Stimulated activated CD4-positive, alpha-beta T cell treated with anti-CD3 and anti-CD28 coated beads, TNF-alpha, amount 100 ng/mL, for 1 hour (primary cell): ENCODE measurements at places on chromosomes 2 and 18.

DNA sequence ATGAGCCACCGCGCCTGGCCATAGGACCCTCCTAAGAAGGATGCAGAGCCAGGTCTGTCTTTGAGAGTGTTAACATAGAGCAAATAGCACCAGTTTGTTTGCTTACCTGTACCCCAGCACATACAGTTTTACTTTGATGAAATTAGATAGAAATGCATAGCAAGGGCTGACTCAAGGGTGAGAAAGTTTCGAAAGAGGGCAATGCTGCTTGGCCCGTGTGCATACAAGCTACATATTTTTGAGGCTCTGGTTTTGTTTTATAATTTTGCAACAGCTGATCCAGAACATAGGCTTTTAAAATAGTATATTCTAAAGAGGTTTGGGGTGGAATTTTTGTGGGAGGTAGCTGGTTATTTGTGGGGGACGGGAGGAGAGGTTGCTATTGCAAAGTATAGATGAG lies 151.7 kb downstream of the MCFD2 start:
- DNase-seq, result no peak

DNA sequence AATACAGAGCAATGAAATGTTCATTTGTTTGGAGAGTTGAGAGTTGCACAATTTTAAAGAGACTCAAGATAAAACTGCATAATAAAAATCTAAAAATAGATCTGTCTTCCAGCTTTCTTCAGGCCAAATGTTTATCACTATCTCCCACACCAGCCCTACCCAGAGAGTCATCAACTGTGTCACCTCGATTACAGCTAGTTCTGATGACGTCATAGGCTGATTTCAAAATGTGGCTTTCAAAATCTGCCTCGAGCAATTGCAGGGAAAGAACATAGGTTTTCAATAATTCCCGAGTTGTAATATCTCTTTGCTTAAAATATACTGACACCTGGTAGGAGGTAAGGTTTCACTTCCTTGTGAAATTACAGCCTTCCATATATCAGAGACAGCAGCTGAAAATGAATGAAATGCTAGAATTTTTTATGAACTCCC lies 677.6 kb upstream of the ID2 start:
- no peak for DNase-seq

DNA sequence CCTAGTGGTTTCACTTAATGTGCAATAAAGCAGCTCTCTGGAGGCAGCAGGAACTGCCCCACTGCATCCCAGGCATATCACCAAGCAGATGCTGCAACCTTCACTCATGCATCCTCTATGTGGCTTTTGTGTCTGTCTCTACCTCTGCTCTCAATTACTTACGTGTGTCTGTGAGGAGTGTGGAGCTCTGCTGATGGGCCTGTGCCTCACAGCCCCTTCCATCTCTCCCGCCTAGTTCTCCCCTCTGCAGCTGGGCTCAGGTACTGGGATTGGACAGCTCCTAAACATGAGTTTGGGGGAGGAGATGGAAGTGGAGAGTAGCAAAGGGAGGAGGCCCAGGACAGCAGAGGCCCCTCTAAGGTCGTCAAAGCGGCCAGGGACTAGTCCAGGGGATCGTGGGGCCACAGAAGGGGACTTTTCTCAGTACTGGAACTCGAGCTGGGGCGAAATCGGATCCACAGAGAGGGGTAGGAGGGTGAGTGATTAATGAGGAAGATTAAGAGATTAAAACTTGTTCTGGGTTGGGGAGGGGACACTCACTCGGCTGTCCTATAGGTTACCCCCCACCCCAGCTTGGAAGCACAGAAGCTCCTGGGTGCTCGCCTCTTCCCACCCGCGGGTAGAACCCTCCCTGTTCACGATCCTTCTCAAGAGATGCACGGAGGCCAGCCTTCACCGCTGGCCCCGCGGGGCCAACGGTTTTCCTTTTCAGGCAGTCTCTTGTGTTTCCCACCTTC lies 2.1 kb upstream of the LBX2 start:
- DNase-seq, result no peak

- no peak for DNase-seq
Measured at GRCh38 chr18:61731178-61731577, 161.6 kb downstream of the RNF152 start.

- DNase-seq, result no peak
Measured at GRCh38 chr2:237919593-237919992, 47.2 kb upstream of the UBE2F start.

DNA sequence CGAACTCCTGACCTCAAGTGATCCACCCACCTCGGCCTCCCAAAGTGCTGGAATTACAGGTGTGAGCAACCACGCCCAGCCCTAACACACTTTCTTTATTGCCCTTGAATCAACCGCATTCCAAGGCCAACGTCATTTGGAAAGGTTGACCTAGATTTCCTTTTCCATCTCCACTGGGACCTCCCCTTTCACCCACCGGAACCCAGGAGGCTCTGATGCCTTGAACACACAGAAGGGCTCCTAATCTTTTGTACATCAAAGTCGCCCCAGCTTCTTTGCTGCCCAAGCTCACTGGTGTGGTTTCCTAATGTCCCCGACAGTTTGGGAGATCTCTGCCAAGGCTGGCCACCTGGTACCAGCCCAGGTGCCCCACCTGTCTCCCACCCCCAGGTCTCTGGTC lies 46.2 kb upstream of the CAB39 start:
- no peak for DNase-seq

DNA sequence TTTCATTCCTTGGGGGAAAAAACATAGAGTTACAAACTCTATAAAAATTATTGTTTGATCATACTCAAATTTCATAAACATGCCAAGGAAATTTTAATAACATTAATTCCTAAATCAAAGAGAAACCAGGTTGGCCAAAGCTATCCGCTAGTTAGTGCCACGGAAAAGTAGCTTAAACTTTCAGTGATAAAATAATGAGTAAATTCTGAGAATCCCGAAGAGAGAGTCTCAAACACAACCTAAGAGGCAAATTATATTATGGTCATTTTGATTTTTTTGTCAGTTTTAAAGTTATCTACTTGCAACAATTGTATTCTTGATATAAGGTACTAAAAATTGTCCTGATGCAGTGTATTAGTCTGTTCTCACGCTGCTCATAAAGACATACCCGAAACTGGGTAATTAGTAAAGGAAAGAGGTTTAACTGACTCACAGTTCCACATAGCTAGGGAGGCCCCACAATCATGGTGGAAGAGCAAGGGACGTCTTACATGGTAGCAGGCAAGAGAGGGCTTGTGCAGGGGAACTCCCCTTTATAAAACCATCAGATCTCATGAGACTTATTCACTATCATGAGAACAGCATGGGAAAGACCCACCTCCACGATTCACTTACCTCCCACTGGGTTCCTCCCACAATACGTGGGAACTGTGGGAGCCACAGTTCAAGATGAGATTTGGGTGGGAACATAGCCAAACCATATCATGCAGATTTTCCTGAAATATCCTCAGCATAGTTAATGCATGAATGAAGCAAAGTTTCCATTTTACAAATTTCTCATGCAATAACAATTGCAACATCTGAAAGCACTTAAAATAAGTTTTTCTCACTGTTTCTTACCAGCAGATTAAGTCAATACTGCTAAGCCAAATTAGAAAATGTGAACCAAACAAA lies 205.9 kb upstream of the STK17B start:
- DNase-seq, result no peak

DNA sequence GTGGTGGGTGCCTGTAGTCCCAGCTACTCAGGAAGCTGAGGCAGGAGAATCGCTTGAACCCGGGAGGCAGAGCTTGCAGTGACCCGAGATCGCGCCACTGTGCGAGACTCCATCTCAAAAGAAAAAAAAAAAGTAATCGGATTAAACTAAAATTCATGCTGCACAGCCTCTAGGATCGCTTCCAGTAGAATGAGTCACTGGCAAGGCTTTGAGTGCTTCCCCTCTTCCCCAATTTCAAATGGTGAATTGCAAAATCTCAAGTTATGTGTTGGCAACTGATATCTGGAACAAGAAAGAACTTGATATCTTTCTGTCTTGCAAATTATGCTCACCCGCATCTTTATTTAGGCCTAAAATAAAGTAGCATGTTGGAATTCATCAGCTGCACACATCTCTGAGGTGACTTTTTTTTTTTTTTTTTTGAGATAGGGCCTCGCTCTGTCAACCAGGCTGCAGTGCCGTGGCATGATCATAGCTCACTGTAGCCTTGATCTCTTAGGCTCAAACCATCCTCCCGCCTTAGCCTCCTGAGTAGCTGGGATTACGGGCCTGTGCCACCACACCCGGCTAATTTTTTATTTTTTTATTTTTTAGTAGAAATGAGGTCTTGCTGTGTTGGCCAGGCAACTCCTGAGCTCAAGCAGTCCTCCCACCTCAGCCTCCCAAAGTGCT lies 12.7 kb downstream of the TTC39C start:
- no peak for DNase-seq

- no peak for DNase-seq
Measured at GRCh38 chr2:109209941-109210340, 80.9 kb downstream of the SH3RF3 start.

DNA sequence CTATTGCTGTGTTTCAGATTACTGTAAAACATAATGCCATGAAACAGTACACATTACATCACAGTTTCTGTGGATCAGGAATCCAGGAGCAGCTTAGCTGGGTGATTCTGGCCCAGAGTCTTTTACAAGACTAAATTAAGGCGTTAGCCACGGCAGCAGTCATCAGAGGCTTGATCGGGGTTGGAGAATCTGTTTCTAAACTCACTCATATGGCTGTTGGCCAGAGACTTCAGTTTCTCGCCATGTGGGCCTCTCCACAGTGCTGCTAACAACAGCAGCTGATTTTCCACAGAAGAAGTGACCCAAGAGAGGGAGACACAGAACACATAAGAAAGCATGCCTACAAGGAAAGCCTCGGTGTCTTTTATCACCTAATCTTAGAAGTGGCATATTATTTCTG lies 89.2 kb upstream of the MYO3B start:
- DNase-seq, result no peak

DNA sequence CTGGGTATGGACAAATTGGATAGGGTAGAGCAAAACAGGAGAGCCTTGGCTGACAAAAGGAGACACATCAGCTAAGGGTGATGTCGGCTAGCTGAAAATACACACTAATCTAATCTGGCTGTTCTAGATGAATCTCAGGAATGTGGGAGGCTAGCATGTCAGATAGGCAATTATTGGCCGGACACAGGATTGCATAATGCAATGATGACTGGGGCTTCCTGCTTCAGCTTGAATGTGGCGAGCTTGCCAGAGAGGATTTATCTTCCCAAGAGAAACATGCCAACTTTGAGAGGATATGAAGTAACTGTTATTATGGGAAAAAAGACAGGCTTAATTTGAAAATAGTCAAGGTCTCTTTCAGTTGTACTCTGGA lies 102.4 kb downstream of the TRIB2 start:
- no peak for DNase-seq

DNA sequence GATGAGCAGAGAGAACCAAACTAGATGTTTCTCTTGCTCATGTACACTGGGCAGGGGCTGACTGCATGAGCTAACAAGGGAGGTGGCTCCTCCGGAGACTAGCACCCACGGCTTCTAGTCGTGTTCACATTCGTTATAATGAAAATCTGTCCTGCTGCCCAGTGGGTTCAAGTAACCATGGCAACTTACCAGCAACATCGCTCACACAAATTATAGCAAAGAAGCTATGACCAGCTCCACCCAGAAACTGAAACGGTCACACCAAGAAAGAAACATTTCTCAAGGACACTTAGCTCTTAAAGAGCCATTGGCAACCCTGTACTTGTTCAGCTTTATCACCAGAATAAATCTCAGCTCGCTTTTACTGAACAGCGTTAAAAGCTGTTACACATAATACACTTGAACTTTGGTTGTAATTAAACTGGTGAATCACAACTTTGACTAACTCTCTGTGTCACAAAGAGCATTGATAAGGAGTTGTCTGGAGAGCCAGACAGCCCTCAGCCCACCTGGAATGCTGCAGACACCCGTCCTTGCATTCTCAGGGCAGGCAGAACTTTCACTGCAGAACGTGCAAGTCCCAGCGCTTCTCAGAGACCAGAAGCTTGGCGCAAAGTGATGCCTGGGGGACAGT lies 141.2 kb downstream of the PID1 start:
- DNase-seq, result no peak

GRCh38 chr2:66387016-66387753 lies 47.7 kb upstream of the MEIS1 start:
- DNase-seq, result no peak

GRCh38 chr2:216607277-216607560 lies 26.0 kb upstream of the IGFBP2 start:
- DNase-seq, result no peak

GRCh38 chr2:23447405-23447804 lies 62.4 kb downstream of the KLHL29 start:
- DNase-seq, result no peak

DNA sequence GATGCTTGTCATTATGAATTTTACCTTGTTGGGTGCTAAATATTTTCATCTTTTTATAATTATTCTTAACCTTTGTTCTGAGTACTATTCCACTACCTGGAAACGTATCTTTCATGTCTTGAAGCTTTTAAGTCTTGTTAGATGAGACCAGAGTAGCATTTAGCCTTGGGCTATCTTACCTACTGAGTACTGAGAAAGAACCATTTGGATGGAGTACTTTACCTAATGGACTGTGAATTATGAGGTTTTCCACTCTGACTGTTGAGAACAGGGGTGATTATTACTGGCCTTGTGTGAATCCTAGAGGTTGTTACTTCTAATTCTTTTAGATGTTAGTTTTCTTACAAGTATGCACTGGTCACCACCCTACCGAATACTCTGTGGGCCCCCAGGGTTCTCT lies 63.5 kb downstream of the CCDC102B start:
- no peak for DNase-seq

GRCh38 chr2:933734-934295 lies 16.8 kb upstream of the SNTG2 start:
- no peak for DNase-seq

DNA sequence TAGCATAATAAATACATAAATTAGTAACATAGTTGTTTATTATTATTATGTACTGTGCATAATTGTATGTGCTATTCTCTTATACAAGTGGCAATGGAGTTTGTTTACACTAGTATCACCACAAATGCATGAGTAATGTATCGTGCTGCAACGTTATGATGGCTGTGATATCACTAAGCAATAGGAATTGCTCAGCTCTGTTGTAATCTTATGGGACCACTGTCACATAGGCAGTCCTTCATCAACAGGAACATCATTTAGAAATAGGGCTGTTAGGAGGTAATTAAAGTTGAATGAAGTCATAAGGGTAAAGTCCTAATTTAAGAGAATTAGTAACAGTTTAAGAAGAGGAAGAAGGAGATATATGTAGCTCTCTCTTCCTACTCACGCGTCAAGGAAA lies 33.8 kb downstream of the TEX51 start:
- no peak for DNase-seq
